Stimulated activated CD4-positive, alpha-beta T cell treated with anti-CD3 and anti-CD28 coated beads, Interleukin-1b, Interleukin-23, amount 100 ng/mL, for 4 hours (primary cell): ENCODE measurements at places on chromosomes 3 and 15.

DNA sequence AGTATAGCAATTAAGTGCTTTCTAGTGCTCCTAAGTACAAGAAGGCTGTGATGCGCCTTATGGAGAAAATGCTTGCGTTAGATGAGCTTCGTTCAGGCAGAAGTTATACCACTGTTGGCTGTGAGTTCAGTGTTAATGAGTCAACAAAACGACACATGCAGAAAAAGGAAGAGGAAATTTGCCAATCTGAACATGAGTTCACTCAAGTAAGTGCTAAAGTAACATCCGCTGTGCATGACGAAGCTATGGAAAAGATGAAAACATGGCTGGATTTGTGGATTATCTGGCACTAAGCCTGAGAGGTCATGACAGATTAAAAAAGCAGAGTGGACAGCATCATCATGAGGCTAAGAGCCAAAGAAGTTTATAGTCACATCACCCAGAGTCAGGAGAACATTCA lies 36.9 kb downstream of the SH3BP5 start:
- DNase-seq: no peak

DNA sequence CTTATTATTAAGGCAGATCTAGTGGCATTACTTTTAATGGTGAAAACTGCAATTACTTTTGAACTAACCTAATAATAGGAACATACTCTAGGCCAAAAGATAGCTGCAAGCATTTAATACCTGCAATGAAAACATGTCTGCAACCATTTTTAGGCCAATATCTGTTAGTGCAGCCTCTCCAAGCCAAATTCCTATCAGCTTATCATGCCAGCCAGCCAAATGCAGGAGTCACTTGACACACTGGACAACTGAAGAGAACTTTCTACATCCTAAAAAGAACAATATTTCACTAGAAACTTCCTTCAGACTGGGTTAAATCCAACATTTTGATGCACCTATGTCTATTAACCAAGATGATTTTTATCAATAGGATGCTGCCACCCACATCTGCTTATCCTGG lies 33.8 kb downstream of the CCDC54 start:
- no peak for DNase-seq

- no peak for DNase-seq
Measured at GRCh38 chr3:15217841-15218267, 11.8 kb downstream of the CAPN7 start.

- no peak for DNase-seq
Measured at GRCh38 chr15:92747047-92747446, 91.5 kb upstream of the FAM174B start.

DNA sequence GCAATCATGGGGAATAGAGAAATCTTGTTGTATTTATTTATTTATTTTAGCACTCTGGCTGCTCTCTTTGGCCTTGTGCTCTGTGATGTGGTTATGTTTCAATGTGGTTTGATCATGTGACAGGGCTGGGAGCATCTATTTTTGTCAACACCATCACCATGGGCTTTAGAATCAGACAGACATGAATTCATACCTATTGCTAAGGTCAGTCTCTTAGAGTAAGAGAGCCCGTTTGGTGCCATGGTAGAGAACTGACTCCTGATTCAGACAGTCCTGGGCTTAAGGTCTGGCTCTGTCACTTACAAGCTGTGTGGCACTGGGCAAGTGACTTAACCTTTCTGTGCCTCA lies 157.0 kb downstream of the RYR3 start:
- DNase-seq: no peak

GRCh38 chr3:53617893-53618523 lies 123.6 kb downstream of the CACNA1D start:
- no peak for DNase-seq

DNA sequence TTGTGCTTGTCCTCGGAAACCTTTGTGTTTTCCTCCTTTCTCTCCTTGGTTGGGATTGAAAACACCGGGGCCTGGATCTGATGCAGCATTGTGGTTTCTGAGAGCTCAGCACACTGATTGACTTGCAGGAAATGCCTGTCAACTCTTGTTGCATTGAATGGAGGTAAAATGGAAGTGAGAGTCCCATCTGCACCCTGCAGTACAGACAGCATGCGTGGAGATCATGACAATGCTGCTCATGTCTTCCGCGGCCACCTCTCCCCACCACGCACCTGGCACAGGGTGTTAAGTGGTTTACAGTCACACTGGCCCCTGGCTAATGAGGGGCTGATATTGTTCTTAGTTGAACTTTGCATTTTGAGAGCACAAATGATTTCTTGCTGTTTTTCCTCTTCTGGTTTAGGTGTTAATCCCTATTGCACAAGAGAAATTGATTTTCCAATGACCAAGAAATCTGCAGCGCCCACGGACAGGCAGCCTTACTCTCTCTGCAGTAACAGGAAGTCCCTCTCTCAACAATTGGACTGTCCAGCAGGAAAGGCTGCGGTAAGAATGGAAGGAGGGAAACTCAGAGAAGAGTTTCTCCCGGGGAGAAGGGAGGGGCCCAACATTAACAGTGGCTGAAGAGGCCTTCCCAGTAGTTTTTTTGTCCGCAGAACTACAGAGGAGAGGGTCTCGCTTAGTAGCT lies 58.5 kb downstream of the STARD5 start:
- no peak for DNase-seq

GRCh38 chr3:23333633-23334032 lies 130.5 kb downstream of the UBE2E2 start:
- no peak for DNase-seq

DNA sequence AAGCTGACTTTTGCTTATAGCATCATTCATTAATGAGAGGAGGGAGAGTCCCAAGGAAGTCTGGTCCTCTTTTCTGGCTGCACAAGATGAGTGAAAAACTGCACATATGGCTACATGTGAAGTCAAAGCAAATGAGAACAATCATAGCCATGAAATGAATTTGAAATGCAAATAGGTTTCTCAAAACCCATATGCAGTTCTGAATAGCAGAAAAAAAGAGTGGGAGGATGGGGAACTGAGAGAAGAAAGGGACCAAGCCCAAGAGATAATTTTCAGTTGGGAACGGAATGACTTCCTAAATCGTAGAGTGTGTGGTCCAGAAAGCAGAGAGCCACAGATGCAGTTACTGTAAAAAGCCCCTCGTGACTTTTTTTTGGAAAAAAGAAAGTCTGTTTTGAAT lies 66.3 kb downstream of the GTPBP8 start:
- DNase-seq: no peak

DNA sequence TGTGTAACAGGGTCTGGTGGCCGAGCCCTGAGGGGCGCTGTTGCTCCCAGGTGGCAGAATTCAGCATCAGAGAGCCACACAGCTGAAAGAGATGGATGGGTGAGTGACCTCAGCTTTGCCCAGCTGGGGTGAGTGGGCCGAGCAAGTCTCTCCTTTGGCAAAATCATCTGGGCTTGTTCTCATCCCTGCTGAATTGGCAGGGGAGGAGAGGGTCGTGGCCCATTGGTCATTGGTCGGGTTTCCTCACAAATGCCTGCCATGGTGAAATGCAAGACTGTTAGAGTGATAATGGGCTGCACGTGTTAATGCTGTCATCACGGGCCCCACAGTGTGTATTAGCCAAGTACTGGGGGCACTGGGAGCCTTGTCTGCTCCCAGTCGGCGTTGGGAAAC lies 15.9 kb downstream of the ABHD2 start:
- DNase-seq: no peak

- DNase-seq: no peak
Measured at GRCh38 chr15:41161336-41161735, 45.3 kb upstream of the INO80 start.

DNA sequence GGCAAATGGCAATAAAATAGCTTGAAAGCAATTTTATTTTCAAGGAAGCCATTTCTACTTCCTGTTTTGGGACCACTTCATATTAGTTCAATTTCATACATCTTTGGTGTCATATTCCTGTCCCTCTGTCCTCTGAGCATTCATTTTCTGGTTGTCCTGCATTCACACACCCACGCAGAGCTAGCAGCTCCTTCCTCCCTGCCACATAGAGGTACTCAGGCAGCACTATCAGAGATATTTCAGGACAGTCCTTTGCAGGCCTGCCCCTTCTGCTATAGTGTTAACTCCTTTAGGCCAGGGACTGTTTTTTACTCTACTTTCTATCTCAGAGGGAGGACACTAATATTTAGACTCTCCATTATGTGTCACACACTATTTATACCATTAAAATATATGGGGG lies 132.0 kb downstream of the ECT2 start:
- DNase-seq: no peak

DNA sequence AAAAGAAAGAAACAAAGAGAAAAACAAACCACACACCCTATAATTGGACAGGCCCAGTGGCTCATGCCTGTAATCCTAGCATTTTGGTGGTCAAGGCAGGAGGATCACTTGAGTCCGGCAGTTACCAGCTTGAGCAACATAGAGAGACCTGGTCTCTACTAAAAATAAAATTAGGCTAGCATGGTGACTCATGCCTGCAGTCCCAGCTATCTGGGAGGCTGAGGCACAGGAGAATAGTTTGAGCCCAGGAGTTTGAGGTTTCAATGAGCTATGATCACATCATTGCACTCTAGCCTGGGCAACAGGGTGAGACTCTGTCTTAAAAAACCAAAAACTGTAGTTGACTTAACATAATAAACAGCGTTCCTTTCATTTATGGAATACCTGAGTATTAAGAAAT lies 72.3 kb upstream of the ST3GAL6 start:
- DNase-seq: no peak

- no peak for DNase-seq
Measured at GRCh38 chr15:77455696-77456321, 35.1 kb downstream of the HMG20A start.

DNA sequence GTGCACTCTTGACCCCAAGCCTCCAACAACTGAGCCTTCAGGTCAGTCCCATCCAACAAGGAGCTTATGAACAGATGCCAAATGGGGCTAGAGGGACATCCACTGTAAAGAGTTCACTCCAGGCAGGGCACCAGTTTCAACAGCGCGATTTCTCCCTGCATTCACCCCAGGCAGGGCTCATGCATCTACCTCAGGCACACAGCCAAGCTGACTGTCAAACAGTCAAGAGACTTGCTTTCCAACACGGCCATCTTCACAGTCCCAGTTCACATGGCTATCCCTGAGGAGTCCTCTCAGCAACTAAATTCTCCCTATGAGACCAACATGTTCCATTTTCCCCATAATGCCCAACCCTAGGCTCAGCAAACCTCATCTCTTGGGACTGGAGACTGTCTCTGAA lies 17.7 kb downstream of the SLC25A20 start:
- DNase-seq: no peak

- no peak for DNase-seq
Measured at GRCh38 chr3:90031121-90031520, 923.7 kb downstream of the EPHA3 start.

DNA sequence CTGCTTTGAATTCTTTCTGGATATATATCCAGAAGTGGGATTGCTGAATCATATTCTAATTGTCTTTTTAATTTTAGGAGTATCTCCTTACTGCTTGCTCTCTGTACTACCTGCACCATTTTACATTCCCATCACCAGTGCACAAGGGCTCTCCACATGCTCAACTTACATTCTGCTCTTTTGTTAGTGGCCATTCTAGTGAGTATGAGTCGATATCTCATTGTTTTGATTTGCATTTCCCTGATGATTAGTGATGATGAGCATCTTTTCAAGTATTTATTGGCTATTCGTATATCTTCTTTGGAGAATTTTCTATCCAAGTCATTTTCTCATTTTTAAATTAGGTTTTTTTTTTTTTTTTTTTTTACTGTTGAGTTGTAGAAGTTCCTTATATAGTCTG lies 29.5 kb downstream of the PFN2 start:
- DNase-seq: no peak

- DNase-seq: no peak
Measured at GRCh38 chr15:76905855-76906254, 715 bp upstream of the SCAPER start.

- DNase-seq: no peak
Measured at GRCh38 chr3:36842275-36842674, 77.9 kb upstream of the DCLK3 start.

- no peak for DNase-seq
Measured at GRCh38 chr3:187064210-187065115, 74.8 kb downstream of the RPL39L start.

DNA sequence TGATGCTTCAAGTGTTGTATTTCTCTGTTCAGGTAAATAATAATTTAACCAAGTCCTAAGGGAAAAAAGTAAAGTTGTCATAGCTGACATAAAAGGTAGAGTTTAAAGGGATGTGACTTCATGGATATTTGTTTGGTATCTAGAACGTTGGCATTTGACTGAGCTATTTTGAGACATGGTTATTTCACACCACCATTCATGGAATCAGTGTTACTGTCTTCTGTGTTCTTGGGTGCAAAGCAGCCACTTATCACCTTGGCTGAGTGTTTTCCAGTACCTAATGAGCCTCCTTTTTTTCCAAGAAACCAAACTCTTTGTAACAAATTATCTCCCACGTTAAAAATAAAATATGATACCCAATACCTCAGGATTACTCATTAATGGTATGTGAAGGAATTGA lies 155.8 kb downstream of the GHSR start:
- DNase-seq: no peak

DNA sequence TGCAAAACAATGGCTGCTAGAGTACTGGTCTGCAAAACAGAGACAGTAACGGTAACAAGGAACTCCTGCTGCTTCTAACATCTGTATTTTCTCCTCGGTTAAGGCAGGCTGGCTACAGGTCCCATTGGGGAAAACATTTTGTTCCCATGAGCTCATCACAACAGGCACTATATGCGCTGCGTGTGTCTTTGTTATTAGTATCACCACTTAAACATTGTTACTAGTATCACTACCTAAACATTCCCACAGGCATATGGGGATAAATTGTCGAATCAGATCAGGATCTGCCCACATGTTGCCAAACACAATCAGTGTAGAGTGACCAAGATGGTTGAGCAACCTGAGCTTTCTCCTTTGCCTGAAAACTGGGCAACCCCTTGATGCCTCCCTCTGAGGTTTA lies 77.2 kb downstream of the TOP2B start:
- DNase-seq: no peak

- DNase-seq: no peak
Measured at GRCh38 chr3:62249484-62249776, 123.9 kb downstream of the FEZF2 start.

GRCh38 chr3:42664438-42664803 lies 10.9 kb downstream of the ZBTB47 start:
- DNase-seq: no peak

- no peak for DNase-seq
Measured at GRCh38 chr15:40320931-40321371, 2.5 kb upstream of the INAFM2 start.

DNA sequence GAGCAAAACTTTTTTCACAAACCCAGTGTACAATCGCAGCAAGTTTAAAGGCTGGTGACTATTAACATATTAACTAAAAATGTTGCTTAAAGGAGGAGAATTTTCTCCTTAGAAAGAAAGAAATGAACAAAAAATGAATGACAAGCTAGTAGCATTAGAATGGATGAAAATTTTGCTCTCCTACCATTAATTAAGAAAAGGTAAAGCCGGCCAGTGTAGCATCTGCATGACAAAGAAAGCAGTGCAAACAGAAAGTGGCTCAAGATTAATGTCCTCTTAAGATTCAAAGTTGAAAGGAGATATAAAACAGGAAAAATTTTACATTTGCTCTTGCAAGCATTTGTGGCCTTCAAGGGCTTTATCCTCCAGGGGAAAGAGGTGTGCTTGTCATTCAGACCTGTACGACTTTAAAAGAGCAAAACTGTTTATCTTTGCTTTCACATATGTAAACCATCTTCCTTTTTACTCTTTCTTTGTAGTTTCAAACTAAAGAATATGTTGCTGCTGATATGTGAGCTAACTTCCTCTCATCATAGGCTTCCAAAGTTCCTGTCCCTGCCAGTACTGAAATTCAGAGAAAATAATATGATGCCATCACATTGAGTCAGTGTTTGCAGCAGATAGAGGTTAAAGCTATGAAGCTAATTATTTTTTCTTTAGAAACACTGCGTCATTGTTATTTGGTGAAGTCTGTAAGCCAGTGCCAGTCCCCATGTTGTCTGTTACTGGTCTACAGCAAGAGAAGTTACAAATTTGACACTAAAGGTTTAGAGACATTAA lies 439.1 kb upstream of the GRM7 start:
- no peak for DNase-seq
